ENCODE measurements at places on chromosomes 4 and X.
A peak's percentile ranks its signal among the peaks of the same experiment; 100 is the strongest.

- DNase-seq: no peak
These were observed 35.1 kb downstream of the KLHL8 start for GRCh38 chr4:87185146-87185870.

DNA sequence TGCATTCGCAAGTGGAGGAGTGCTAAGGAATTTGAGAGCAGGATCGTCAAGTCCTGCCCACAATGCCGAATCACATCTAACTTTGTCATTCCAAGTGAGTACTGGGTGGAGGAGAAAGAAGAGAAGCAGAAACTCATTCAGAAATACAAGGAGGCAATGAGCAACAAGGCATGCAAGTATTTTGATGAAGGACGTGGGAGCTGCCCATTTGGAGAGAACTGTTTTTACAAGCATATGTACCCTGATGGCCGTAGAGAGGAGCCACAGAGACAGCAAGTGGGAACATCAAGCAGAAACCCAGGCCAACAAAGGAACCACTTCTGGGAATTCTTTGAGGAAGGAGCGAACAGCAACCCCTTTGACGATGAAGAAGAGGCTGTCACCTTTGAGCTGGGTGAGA is 100.2 kb upstream of the MED14 start:
- DNase-seq: no peak

- DNase-seq: no peak
These were observed 81.4 kb upstream of the TRIM2 start for GRCh38 chr4:153122855-153123254.

- DNase-seq: no peak
These were observed 14.4 kb upstream of the TLR8 start for GRCh38 chrX:12891915-12892506.

- no peak for DNase-seq
These were observed 86.2 kb downstream of the NPFFR2 start for GRCh38 chr4:72118017-72118416.

- DNase-seq: no peak
These were observed 195.3 kb downstream of the QDPR start for GRCh38 chr4:17316566-17316965.

DNA sequence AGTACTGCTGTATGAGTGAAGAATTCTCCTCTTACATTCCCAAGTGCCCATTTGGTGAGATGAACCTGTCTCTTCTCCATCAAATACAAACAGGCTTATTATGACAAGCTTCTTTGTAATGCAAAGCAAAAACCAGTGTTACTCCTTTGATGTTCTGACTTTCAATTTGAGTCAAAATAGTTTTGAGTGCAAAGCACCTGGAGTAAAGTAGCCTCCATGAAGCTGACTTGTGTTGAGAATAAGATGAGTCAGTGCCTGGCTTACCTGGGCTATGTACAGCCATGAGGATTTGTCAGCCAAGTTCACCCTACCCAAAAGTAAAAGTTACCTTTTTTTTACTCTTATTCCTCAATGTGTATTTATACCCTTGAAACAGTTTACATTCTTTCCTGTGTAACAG is 132.5 kb upstream of the FMR1 start:
- DNase-seq: no peak

DNA sequence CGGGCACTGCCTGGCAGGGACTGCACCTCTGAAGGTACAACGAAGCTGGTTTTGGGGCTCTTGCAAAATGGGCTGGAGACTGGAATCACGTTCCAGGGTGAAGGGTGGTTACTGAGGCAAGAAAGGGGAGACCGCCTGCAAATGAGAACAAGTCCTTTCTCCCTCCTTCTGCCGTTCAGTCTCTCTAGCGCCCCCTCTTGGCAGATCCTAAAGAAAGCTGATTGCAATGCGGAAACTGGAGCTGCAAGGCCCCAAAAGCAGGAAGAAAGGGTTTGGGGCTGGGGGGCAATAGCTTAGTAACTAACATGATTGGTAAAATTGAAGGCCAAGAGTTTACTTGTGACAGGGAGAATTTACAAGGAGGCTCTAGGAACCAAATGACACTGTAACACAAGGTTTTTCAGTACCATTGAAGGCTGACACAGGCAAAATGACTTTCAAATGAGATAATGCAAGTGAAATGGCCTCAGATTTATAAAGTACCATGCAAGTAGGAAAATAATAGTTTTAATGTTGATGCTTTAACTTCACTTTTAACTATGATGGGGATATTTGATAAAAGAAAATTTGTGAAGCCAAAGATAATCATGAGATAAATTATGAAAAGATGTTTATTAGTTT is 222.7 kb upstream of the HAND2 start:
- DNase-seq: peak; percentile 44

DNA sequence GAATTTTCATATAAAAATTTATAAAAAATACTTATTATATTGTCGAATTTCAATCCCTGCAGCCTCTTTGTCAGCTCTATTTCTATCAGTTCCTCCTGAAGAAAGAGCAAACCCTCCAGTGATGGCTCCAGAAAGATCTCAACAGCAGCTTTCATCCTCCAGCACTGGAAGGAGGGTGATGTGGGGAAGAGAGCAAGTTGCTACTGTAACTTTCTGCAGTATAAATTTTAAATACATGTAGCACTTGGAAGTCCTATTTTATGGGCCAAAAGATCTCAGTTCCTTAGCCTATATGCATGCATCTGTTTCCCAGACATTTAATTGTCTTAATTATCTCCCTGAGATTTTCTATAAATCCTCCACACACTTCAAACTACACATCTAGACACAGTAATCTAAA is 13.7 kb upstream of the ODAM start:
- no peak for DNase-seq

- DNase-seq: no peak
These were observed 46.7 kb downstream of the PTCHD1 start for GRCh38 chrX:23381099-23382087.

GRCh38 chr4:187715466-187715865 is 280.1 kb upstream of the ZFP42 start:
- DNase-seq: no peak

GRCh38 chrX:63561425-63561824 is 210.3 kb upstream of the SPIN4 start:
- DNase-seq: no peak

- DNase-seq: no peak
These were observed 2.5 kb downstream of the AADAT start for GRCh38 chr4:170087163-170087700.

DNA sequence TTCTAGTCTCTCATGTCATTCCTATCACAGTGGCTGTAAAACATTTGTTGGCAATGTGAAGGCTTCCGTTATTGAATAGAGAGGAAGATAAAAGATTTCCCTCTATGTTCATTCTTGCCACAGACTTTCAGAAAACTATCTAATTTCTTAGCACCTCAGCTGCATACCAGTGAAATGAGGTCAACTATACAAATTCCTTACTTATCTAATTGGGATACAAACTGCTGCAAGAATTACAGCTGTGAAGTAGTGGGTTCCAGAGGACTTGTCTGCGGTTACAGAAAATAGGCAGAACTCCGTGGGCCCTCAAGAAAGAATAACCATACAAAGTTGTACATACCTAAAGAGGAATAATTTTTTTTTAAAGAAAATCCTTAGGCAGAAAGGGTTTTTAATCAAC is 175.8 kb downstream of the PPP1R2C start:
- no peak for DNase-seq

DNA sequence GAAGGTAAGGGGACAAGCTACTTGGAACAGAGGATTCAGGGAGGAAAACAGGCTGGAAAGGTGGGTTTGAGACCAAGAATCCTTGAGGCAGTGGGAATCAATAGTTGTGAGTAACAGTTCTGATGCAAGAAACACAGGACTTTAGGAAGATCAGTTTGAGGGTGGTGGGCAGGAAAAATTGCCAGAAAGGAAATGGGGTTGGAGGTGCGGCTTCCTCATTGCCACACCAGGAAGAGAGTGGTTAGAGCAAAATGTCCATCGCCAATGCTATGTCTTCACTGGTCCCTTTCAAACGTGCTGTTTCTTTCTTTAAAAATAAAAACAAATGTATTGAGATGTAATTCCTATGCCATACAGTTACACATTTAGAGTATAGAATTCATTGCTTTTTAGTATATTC is 57.1 kb upstream of the NOCT start:
- no peak for DNase-seq

- DNase-seq: no peak
These were observed 292.6 kb downstream of the FBXO8 start for GRCh38 chr4:173990869-173991210.

- peak; percentile 2 for DNase-seq
These were observed 58.8 kb upstream of the FAAH2 start for GRCh38 chrX:57227691-57228090.

GRCh38 chrX:13452283-13452682 is 117.1 kb upstream of the EGFL6 start:
- DNase-seq: no peak

DNA sequence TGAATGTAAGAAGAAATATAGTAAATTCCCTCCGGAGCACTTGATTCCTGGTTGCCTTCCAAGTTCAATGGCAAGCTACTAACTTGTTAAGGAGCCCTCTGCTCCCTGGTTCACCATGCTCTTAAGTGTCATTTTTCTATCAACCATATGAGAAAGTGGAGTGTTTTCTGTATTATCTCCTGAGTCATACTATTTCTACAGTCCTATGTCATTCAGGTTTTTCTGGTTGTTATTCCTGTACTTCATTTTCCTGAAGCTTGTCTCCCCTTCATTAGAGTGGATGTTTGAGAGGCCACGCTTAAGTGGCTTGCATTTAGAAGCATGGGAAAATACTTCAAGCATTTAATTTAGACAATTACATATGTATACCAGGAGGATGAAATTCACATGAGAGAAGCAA is 14.7 kb upstream of the EPGN start:
- DNase-seq: no peak

DNA sequence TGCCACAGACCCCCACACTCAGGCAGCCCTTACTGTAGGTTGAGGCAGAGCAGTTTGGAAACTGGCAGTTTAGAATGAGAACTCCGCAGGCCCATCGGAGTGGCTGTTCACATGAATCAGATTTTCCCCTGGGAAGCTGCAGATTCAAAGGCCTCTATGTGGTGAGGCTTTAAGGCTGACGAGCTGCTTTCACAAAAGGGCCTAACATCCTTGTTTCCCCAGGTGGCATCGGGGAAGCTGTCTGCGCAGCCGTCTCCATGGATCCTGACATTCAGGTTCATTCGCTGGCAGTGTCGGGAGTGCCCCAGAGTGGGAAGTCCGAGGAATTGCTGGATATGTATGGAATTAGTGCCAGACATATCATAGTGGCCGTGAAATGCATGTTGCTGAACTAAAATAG is 33.7 kb downstream of the TKTL1 start:
- no peak for DNase-seq

- DNase-seq: no peak
These were observed 55.8 kb downstream of the FRMPD3 start for GRCh38 chrX:107505223-107505622.

- DNase-seq: no peak
These were observed 54.6 kb downstream of the ARHGAP10 start for GRCh38 chr4:147786531-147786930.

DNA sequence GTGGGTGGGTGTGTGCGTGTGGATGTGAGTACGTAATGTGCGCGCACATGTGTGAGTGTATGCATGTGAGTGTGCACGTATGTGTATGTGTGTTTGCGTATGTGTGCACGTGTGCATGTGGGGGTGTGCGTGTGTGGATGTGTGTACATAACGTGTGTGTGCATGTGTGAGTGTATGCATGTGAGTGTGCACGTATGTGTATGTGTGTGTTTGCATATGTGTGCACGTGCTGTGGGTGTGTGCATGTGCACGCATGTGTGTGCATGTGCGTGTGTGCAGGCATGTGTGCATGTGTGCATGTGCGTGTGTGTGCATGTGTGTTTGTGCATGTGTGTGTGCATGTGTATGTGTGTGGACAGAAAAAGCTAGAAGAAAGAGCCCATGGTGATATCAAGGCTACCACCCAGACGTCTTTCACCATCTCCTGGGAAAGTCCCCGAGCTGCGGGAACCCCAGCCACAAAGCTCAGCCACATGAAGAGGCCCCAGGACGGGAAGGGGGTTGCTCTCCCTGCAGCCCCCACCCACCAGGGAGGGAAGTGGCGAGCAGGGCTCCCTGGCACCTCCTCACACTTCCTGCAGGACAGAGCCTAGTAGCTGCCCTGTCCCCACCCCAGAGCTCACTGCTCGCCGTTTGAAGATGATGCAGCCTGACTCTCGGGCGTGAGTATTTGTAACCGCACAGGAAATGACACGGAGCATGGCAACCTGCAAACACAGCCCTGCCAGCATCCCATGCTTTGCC is 108.3 kb downstream of the DCTD start:
- DNase-seq: peak; percentile 35

DNA sequence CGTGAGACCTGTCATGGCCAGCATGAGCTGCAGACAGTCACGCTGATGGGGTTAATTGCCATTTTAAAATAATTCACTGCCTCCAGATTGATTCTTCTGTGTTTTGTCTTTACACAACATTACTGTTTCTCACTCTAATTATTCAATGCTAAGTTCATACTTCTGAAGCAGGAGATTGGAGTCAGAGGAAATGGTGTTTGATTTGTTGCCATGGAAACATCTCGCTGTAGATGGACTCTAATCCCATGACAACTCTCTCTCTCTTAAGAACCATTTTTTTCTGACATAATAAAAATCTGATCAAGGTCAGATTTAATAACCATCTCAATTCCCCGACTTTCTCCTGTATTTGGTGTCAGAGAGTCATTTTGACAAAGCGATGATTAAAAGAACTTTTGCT is 209.0 kb downstream of the IDS start:
- DNase-seq: no peak

DNA sequence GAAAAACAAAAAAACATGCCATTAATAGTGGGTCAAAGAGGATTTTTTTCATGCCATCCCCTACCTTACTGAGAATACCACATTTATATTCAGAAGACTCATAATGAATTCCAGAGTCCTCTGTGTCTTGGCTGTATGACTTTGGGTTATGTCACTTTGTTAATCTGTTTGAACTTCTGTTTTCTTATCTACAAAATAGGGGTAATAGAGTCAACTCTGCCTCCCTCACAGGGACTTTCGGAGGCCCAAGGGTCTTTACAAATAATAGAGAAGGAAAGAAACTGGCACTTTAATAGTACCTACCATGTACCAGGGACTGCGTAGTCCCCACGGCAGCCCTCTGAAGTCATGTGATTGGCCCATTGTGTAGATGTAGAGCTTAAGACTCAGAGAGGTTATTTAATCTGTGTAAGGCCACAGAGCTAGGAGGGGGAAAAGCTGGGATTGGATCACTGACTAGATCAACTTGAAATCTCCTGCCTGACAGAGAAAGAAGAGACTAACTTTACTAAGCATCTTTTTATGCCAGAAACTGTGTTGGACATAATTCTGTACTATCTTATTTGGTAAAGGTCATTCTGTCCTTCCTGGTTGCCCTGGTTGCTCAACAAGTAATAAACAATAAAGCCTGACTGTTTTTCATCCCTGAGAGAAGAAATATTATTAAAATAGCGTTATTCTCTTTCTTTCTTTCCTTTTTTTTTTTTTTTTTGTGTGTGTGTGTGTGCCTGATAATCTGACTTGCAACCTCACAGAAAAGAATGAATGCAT is 59.6 kb downstream of the NFKB1 start:
- DNase-seq: no peak

- no peak for DNase-seq
These were observed 26.1 kb upstream of the MAMLD1 start for GRCh38 chrX:150337026-150337425.

GRCh38 chrX:1546691-1547251 is 9.8 kb upstream of the P2RY8 start:
- no peak for DNase-seq

- DNase-seq: no peak
These were observed 153.7 kb downstream of the APBB2 start for GRCh38 chr4:41060352-41061334.

GRCh38 chr4:183345261-183345660 is 23.0 kb upstream of the CLDN24 start:
- DNase-seq: no peak

- no peak for DNase-seq
These were observed 796 bp upstream of the MED14 start for GRCh38 chrX:40736170-40736505.
